ENCODE measurements at places on chromosomes 5 and 9.

- no peak for DNase-seq
Measured at GRCh38 chr5:97877588-97877987, 694.5 kb upstream of the RIOK2 start.

- no peak for DNase-seq
Measured at GRCh38 chr9:130823435-130823834, 11.6 kb upstream of the ABL1 start.

DNA sequence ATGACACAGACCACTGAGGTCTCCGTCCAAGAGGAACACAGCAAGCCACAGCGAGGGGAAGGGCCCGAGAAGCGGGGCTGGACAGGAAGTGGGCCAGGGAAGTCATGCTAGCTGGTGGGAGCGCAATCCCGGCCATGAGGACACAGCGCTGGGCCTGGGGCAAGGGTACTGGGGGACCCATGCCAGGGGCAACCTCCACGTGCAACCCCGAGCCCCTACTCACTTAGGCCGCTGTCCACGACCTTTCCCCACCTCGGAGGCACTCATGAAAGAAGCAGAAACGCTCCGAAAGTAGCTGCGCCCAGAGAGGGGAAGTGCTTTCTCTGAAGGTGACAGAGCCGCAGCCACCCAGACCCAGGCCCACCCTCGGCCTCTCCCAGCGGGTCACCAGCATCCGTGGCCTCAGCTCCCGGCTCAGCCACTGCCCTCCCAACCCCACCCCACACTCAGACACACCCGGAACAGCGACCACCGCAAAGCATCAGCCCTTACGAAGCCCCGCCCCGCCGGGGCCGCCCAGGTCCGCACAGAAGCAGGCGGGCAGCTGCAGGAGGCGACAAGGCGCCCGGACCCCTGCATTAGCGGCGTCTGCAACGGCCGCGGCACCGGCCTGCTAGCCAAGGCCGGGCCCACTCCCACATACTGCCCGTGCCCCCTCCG, 782 bp downstream of the BICD2 start:
- DNase-seq, result peak; percentile 40

DNA sequence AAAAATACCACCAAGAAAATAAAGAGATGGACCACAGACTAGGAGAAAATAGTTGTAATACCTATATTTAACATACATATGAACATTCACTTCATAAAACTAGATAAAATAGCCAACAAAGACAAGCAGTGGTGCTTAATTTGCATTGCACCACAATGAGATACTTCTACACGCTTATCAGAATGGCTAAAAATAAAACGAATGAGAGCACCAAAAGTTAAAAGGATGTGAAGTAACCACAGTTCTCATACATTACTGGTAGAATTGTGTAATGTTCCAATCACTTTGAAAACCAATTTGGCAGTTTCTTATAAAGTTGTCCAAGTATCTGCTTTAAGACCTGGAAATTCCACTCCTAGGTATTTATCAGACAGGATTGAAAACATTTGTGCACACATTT, 198.9 kb upstream of the SGCD start:
- no peak for DNase-seq

DNA sequence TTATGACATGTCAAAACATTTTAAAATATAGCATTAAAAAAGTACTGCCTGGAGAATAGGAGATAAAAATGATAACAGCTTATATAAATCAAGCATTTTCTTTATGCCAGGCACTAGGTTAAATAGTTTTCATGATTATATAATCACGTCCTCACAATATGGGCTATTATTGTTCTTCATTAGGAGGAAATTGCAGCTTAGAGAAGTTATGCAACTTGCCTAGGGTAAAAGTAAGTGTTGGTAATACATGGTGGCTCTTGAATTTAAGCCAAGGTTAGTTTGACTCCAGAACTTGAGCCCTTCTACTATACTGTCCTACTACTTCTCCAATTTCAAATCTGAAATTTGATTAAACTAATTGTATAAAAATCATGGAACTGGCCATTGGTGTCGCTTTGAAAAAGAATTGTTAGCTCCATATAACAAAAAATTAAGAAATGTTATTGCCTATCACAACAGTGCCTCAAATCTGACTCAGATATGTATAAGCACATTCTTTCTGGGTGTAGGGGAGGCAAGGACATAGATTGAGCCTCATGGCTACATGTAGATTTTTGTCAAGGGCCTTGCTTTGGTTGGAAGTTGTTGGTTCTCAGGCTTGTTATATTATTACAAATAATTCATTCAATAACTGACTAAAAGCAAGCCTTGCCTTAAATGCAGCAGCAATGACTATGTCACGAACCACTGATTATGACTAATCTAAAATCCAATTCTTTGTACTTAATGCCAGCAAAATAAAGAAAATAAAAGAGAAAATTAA, 223.5 kb upstream of the DAB2 start:
- no peak for DNase-seq

DNA sequence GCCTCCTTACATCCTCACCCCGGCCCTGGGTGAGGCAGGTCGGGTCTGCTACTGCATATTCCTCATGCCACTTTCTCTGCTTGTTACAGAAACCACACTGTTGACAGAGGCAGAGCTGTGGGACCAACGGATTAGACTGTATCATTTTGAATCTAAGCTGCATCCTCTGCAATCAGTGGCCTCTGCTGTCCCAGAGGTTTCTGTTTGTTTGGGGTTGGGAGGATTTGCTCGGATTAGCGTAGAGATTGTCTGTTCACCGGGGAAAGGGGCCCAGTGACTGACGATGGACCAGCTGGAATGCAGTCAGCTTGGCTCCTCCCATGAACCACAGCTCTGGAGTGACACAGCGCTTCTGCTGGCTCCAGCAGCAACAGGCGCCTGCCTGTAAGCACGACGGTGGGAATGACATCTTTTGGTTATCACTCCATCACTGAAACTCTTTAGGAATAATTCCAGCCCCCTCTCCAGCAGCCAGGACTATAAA, 37.3 kb upstream of the ADRA1B start:
- DNase-seq, result peak; percentile 8

GRCh38 chr5:124199893-124200292, 546.5 kb downstream of the ZNF608 start:
- no peak for DNase-seq

- DNase-seq, result no peak
Measured at GRCh38 chr5:88842784-88843183, 40.2 kb downstream of the MEF2C start.

GRCh38 chr9:21782205-21782604, 20.2 kb upstream of the MTAP start:
- no peak for DNase-seq

DNA sequence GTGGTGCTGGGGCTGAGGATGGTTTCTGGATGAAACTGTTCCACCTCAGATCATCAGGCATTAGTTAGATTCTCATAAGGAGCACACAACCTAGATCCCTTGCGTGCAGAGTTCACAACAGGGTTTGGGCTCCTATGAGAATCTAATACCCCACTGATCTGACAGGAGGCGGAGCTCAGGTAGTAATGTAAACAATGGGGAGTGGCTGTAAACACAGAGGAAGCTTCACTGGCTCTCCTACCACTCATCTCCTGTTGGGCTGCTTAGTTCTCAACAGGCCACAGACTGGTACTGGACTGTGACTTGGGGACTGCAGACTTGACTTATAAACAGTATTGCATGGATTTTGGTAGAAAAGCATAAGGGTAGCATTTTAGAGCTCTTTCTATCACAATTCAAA, 870.7 kb upstream of the CDH10 start:
- DNase-seq, result no peak

DNA sequence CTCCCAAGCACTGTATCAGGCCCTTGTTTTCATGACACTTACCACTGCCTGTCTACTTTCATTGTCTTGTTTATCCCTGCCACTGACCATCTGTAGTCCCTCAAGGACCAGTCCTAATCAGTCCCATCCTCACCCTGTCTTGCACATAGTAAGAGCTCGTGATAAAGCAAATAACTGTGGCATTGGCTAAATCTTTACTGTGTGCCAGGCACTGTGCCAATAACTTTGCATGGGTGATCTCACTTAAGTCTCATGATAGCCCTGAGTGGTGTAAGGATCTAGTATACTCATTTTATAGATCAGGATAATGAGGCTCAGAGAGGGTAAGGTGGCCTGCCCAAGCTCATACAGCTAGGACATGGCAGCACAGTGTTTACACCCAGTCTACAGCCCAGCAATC, 5.6 kb downstream of the CDX1 start:
- no peak for DNase-seq
